ENCODE measurements at places on chromosomes 6 and 20.

DNA sequence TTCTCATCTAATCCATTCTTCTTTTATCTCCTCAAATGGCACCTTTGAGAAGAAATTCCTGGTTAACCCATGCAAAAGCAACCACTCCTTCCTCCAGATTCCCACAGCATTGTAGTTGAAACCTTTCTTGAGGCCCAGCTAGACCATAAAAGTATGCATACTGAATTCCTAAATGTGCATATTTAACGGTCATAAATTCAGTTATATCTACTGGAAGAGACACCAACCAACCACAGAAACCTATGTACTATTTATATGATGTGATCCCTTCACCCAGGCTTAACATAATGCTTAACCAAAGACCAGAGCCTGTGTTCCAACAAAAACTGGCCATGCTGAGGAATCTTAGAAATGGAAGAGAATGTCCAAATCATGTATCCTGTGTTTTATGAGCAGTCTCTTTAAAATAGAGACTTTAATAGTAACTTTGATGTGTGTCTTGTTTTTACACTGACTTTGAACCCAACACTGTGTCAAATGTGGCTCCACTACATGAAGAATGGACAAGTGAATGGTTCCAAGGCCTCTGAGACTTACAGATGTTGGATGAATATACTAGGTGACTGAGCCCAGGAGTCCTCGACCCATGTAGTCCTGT, 11.4 kb upstream of the TAF8 start:
- no peak for DNase-seq

DNA sequence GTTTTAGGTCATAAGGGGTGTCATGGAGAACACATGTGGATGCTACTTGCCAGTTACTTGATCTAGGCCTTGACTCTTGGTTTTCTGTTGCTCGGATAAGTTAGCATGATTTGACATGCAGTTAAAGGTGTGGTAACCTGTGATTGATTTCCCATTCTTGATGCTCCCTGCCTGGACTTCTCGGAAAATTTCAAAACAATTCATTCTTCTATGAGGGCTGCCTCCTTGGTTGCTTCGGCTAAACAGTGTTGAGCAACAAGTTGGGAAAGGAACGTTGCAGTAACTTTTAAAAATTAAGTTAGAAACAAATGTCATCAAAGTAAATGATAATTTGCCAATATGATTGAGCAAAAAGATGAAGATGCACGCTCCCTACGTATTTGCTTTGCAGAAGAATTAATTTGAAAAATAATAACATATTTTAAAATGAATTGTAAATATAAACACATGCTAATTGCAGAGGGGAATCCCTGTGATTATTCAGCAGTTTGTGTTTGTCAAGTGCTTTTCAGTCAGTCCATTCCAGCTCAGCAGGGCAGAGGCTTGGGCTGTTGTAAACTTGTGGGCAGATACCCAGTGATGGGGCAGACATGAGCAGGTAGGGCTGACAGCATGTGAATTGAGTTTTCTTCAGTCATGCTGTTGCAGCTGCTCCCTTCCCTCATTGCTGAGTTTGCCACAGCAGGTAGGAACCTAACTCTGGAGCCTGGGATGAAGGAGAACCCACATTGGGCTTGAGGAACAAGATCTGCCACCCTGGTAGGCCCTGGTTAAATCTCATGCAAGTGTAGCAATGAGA, 110.2 kb downstream of the ESR1 start:
- DNase-seq = no peak

GRCh38 chr6:113185299-113185698, 671.8 kb upstream of the MARCKS start:
- DNase-seq = no peak

DNA sequence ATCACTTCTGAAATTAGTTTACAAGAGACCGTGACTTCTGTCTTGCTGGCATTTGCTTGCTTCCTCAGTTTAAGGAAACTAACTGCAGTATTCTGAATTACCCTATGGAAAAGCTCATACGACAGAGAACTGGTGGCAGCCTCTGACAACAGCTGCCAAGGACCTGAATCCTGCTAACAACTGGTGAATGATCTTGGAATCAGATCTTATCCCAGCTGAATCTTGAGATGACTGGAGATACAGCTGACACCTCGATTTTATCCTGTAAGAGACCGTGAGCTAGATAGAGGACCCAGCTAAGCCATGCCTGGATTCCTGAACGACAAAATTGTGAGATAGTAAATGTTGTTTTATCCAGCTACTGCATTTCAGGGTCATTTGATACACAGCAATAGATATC, 202.3 kb downstream of the OGFRL1 start:
- no peak for DNase-seq

- no peak for DNase-seq
These were observed at the start of gene HLA-DQA2 for GRCh38 chr6:32741031-32741960. Gene HLA-DQA2, plus strand, starts transcription at chr6:32741391. Its CDS starts 53 bp downstream, at chr6:32741444.

- DNase-seq = no peak
These were observed 43.7 kb downstream of the TM9SF4 start for GRCh38 chr20:32153156-32153665.

Measured in activated CD8-positive, alpha-beta memory T cell treated with anti-CD3 and anti-CD28 coated beads for 1 hour (primary cell).